EH (cell line): ENCODE measurements at places on chromosomes 6 and 20.

DNA sequence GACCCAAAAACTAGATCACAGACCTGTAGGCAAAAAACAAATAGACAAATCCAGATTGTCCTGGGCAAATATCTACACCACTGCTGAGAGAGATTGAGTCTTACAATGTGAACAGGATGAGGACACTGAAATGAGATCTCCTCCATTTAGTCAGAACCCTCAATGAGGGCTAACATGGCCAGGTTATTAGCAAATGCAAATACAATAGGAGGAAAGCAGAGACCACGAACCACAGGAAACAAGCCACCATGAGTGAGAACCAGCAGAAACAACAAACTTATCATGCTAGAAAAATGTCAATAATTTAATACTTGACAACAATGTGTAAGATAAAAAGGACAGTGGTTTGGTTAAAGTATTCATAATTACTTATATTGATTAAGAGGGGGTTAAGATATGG lies 162.8 kb downstream of the SYNE1 start:
- DNase-seq = peak; percentile 49

GRCh38 chr6:125431971-125432370 lies 130.2 kb upstream of the HDDC2 start:
- no peak for DNase-seq

DNA sequence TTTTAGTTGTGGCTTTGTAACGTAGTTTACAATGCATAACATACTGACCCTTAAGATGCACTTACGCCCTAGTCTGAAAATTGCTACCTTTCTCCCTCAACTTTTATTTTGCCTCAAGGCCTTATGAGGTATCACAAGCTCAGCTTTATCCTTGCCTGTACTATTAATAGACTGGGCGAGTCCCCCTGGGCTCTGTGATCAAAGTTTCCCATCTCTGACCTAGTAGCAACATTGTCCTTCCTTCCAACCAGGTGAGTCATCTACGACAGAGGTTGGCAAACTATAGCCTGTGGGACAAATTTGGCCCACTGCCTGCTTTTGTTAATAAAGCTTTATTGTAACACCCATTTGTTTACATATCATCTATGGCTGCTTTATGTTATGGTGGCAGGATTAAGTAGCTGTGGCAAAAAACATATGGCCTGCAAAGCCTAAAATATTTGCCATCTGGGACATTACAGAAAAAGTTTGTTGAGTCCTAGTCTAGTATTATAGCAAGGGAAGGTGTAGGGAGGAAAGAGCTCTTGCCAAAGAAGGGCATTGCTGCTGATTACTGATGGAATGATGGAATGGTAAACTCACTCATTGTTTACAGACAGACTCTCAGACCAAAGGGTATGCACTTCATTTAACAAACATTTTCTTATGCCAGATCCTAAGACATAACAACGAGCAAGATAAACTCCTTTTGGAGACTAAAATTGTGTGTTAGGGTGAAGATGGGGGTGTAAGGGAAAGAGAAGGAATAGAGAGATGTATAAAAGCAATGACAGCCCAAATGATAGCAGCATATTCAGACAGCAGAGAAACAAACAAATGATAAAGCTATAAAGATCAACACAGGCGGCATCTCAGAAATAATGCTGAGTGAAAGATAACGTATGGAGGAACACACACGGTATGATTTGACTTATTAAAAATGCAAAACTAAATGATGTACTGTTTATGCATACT lies 74.2 kb downstream of the SLC22A23 start:
- DNase-seq = peak; percentile 19

DNA sequence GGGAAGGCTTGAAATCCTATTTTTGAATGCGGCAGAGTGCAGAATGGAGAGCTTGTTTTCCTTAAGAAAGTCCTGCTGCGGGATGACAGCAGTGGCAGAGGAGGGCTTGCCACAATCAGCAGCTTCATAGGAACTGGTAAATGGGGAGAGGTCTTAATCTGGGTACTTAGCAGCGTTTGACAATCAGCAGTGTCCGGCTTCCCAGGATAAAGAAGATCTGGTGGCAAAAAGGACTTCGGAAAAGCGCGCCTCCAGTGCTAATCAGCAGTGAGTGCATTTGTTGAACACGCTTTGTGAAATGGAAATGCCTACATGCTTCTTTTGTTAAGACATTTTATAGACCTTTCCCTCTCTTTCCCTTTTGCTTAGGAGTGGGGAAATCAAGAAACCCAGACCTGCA lies 735.7 kb downstream of the QKI start:
- no peak for DNase-seq

- DNase-seq = peak; percentile 63
Measured at GRCh38 chr20:2729791-2730190, 37.2 kb downstream of the EBF4 start.

GRCh38 chr20:24866008-24866407 lies 83.1 kb upstream of the CST7 start:
- DNase-seq = no peak
